ENCODE measurements at places on chromosomes 7 and 10.

GRCh38 chr10:20922451-20922850, 25.3 kb upstream of the NEBL start:
- no peak for DNase-seq

DNA sequence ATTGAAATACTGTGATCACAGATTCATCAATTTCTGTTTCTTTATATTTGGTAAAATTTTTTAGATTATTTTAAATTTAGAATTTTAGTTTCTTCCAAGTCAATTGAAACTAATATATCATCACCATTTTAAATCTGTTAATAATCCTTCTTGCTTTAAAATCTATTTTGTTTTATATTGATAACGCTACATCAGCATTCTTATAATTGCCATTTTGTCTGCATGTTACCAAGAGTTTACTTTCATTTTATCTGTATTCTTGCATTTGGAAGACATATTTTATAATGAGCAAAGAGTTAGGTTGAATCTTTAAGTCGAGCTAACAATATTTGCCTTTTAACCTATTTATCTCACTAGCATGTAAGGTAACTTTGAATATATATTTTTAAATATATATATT, 890.6 kb downstream of the DNAJB9 start:
- no peak for DNase-seq

DNA sequence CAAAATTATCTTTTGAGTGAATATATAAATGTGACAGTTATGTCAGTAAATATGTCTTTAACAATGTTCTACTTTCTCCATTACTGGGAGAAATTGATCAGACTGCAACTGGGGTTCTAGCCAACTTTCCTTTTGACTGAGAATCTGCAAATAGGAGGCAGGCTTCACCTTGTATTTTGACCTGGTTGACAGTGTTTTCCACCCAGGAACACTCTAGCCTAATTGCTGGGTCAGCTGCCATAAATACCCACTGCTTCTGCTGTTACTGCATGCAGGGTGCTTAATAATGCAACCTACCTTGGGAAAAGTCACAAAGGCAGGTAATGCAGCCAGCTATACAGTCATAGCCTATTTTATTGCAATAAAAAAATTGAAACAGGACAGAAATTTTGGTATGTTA, 319.0 kb downstream of the DGKB start:
- DNase-seq = no peak

- no peak for DNase-seq
These were observed 48.6 kb downstream of the PDSS1 start for GRCh38 chr10:26746061-26746460.

DNA sequence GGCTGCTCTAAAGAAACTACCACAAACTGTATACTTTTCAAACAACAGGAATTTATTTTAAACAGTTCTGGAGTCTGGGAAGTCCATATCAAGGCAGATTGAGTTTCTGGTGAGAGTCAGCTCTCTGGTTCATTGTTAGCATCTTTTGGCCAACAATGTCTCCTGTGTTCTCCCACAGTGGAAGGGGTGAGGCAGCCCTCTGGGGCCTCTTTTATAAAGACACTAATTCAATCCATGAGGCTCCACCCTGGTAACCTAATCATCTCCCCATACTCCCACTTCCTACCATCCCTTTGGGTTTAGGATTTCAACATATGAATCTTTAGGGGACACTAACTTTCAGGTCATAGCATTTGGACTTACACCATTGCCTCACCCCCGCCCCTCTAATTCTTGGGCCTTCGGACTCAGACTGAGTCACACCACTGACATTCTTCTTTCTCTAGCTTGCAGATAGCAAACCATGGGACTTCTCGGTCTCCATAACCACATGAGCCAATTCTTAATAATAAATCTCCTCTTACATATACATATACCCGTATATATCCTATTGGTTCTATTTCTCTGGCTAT, 64.3 kb upstream of the ANTXRL start:
- DNase-seq = no peak
